ENCODE measurements at places on chromosomes 7 and 10. TPM values are rescaled to one million over a fixed set of nuclear protein-coding genes. Genes with fewer than 3 reads are reported as not detected.

The ASIC3 gene
- 5.9 TPM for total RNA-seq

The ADCY1 gene
- 1.2 TPM for total RNA-seq

The HPSE2 gene
- not detected for total RNA-seq

The STK31 gene
- total RNA-seq, result 0.20 TPM

The ITGA8 gene
- total RNA-seq, result not detected

The MPP7 gene
- 6.9 TPM for total RNA-seq

The PPP1R9A gene
- total RNA-seq, result 5.1 TPM

The BAMBI gene
- 45.4 TPM for total RNA-seq

The WAPL gene
- 43.2 TPM for total RNA-seq

The TASOR2 gene
- total RNA-seq, result 87.2 TPM

The SPDYE11 gene
- total RNA-seq, result not detected

The SLC13A1 gene
- not detected for total RNA-seq

The CXCL12 gene
- 48.2 TPM for total RNA-seq

- DNase-seq, result no peak
These were observed 664.9 kb downstream of the SUGCT start for GRCh38 chr7:40799493-40800403.

DNA sequence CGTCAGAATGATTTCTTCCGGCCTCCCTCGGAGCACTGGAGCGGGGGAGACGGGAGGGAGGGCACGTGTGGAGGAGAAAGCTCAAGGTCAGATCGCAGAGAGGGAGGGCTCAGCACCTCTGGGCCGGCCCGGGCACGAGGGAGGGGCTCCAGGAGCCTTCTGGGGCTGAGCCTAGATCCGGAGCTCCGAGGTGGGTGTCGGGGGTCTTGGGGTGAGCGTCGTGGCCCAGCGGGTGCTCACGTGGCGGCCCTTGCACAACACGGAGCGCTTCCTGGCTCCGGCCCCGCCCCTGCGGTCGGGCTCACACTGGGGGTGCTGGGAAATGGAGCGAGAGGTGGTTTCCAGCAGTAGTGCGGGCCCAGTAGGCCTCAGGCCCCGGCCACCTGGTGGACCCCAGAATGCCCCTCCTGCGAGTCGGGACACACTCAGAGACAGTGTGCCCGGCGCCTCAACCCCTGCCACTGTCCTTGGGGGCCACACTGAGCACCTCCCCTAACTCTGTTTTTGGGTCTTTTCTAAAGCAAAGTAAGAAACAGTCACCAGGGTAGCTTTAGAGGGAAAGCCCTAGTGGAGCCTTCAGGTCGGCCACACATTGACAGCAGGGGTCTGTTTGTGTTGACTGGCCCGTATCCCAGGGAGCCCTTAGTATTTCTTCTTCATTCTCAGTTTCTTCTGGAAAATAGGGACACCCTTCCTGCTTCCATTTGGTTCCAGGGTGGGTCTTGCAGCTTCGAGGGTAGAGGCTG, 798 bp downstream of the PPIF start:
- DNase-seq, result peak; percentile 51

GRCh38 chr7:157339777-157340677, 3.2 kb downstream of the DNAJB6 start:
- DNase-seq, result peak; percentile 44

- DNase-seq, result no peak
These were observed 48.6 kb upstream of the CTBP2 start for GRCh38 chr10:125208854-125209565.

DNA sequence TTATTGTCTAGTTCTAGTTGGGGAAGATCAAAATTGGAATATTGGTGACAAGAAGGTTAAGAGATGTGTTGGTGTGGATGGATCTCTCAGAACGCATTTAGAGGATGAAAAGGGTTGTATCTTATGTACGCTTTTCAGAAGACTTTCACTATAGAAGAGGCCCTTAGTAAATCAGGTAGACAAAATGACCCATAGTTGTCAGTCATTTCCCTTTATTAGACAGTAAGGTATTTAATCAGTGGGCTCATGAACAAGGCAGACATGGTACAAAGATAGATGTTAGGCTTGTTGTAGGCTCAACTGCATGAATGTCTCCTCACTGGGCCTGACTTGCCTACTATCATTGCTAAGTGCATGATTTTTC, 359.2 kb downstream of the PHF14 start:
- DNase-seq, result no peak

- DNase-seq, result peak; percentile 33
These were observed 175.0 kb downstream of the CTNNA3 start for GRCh38 chr10:67520924-67521520.

DNA sequence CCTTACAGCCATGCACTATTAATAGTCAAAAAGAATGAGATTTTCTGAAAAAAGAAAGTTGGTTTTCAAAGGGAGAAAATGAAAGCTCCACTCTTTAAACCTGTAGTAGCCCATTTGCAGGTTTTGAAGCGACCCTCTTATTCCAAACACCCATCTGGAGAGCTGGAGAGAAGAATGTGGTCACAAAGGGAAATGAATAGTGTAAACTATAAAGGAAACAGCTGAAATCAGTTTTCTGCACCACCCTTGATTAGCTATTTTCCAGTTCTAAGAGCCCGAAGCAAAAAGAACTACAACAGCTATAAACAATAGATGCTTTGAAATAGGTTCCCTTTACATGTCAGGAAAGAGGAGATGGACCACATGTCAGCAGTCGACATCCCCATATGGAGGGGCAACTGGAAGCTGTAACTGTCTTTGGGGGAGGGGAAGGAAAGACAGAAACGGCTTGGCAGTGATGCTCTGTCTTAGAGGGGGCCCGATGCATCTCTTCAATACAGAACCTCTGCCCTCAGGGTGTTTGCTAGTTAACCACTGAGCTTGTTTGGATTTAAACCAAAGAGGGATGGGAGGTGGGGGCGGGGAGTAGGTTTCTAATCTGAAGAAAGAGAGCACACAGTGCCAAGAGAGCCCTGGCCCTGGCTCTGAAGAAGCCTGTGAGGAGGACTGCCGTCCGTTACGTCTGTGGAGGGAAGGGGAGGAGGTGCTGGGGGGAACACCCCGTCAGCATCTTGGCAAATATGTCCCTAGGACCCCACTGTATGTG, 55.3 kb downstream of the CPVL start:
- DNase-seq, result no peak

DNA sequence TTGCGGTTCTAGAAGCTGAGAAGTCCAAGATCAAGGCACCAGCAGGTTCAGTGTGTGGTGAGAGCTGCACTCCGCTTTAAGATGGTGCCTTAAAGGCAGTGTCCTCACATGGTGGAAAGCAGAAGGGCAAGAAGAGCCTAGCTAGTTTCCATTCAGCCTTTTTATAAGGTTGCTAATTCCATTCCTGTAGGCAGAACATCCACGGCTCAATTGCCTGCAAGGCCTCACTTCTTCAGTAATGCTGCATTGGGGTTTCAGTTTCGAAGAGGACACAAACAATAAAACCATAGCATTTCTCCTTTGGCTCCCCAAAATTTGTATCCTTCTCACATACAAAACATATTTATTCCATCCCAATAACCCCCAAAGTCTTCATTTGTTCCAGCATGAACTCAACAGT, 109.5 kb upstream of the KCND2 start:
- DNase-seq, result no peak

GRCh38 chr7:113657603-113658002, 261.2 kb downstream of the PPP1R3A start:
- no peak for DNase-seq

- DNase-seq, result no peak
These were observed 10.5 kb downstream of the UBTD1 start for GRCh38 chr10:97509120-97509680.

GRCh38 chr10:11886851-11887250, 63.7 kb downstream of the PROSER2 start:
- no peak for DNase-seq

- no peak for DNase-seq
These were observed 6.1 kb upstream of the DEPP1 start for GRCh38 chr10:44984671-44985101.

DNA sequence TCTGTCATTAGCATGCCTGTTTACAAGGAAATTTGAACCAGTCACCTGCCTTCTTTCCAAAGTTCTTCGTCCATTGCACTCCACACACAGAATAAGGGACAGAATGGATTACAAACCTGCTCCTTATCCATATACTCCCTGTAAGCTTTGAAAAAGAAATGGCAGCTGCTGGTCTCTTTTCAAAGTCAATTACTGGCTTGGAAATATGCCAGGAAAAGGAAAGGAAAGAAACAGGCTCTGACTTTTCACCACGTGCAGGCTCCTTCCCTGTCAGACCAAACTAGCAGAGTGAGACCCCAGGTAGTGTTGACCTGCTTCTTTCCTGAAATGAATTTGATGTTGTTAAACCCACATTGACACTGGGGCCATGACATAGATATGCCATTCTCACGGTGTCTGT, 84.5 kb downstream of the LHFPL3 start:
- no peak for DNase-seq

- no peak for DNase-seq
These were observed 381.7 kb downstream of the DNAJB6 start for GRCh38 chr7:157718303-157719007.

DNA sequence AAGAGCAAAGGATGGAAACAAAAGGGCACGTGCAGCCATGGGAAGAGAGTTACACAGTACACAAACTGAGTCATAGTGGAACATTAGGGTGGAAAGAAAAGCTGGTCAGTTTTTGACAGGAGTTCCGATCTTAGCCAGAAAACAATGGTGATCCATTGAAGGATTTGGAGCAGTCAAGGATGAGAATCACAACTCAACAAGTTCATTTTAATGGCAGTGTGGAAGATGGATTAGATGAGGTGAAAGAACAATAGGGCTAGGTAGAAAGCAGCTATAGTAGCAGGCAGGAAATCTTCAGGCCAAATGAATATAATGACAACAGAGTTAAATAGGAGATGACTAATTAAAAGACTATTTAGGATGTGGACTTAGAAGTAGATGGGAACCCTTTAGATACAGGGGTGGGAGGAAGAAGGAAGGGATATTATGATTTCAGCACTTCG, 136.3 kb downstream of the DOCK4 start:
- peak; percentile 28 for DNase-seq

DNA sequence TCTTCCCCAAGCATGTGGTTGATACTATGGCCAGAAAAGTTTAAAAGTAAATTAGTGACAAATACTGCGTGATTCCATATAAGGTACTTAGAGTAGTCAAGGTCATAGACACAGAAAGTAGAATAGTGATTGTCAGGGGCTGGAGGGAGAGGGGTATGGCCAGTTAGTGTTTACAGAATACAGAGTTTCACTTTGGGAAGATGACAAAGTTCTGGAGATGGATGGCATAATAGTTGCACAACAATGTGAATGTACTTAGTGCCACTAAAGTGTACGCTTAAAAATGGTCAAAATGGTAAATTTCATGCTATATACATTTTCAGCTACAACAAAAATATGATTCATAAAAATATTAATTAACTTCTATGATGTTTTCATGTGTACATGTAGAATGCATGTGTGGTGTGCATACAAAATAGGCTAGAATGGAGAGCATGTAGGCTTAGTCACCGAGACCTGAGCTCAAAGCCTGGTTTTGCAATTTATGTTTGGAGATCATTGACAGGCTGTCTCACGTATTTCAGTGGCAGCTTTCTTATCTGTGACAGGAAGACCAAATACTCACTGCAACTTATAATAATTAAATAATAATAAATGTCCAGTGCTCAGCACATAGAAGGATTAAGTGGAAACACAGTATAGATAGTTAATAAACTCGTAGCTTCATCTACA, 625.6 kb downstream of the SUGCT start:
- DNase-seq, result no peak

All from astrocyte (in vitro differentiated cells and primary cell).